ENCODE measurements at places on chromosomes 11 and 22. TPM values are rescaled to one million over a fixed set of nuclear protein-coding genes. Genes with fewer than 3 reads are reported as not detected.

- DNase-seq = peak; percentile 84
Observed at GRCh38 chr22:43476341-43476740, 64.5 kb downstream of the MPPED1 start.

DNA sequence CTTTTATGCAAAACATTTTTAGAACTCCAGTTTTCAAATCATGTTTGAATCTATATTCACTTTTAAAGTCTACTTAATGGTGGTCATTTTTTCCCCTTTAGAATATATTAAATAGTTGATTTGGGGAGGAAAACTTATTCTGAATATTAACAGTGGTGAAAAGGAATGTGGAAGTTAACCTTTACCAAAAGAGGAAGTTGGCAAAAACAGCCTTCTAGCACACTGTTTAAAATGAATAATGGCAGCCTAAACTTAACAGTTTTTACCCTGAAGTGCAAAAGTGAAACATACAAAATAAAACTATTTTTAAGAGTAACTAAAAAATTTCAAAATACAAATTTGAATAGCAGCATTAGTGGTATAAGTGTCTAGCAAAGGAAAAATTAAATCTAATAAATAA, 86.4 kb downstream of the GRK3 start:
- no peak for DNase-seq

DNA sequence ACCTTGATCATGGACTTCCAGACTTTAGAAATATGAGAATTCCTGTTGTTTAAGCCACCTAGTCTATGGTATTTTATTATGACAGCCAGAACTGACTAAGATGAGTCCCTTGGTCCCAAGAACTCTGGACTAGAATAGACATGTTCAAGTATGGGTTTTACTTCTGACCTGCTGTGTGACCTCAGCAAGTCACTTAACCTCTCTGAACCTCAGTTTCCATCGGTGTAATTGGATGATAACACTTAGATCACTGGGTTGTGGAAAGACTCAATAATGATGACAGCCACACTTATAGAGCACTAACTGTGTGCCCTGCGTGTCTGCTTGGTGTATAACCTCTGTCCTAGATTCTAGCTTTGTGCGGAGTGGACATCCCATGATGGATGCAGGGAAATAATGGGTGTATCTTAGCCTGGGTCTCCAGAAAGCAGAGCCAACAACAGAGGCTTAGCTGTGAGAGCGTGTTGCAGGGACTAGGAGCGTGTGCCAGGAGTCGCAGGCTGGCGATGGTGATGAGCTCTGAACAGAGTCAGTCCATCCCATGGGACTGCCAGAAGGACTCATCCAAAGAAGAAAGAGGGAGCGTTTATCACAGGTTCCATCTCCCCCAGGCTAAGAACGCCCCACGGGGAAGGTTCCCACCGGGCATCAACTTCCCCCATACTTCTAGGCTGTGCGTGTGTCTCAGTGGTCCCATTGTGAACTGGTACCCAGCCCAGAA, 93.2 kb upstream of the TP53I11 start:
- no peak for DNase-seq

- DNase-seq = peak; percentile 41
Observed at GRCh38 chr22:49011769-49012648, 815.7 kb downstream of the BRD1 start.

DNA sequence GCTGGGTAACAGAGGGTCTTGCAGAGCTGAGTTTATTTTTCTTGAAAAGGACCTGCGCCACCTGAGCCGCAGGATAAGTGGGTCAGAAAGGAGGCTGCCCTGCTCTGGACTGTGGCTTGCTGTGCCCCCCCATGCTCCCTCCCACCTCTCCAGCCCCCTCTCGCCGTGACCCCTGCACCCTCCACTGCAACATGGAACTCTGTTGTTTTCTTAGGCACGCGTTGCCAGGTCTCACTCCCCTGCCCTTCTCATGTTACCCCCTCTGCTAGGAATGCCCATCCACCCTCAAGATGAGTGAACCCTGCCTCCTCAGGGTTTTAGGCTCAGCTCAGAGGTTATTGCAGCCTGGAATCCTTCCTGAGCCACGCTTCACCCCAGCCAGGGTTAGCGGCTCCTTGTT, 10.8 kb downstream of the ETS1 start:
- DNase-seq = no peak

- no peak for DNase-seq
Observed at GRCh38 chr11:2653198-2653551, 46.6 kb downstream of the KCNQ1OT1 start.

- peak; percentile 97 for DNase-seq
Observed at GRCh38 chr11:13486926-13487660, 8.7 kb downstream of the PTH start.

- DNase-seq = peak; percentile 39
Observed at GRCh38 chr11:1205121-1205986, 17.5 kb upstream of the MUC5B start.

GRCh38 chr11:126716456-126717083, 284.0 kb downstream of the KIRREL3 start:
- peak; percentile 91 for DNase-seq

GRCh38 chr11:96038046-96038445, 114.1 kb upstream of the MTMR2 start:
- DNase-seq = no peak

- no peak for DNase-seq
Observed at GRCh38 chr11:70494559-70495350, 96.4 kb downstream of the CTTN start.

DNA sequence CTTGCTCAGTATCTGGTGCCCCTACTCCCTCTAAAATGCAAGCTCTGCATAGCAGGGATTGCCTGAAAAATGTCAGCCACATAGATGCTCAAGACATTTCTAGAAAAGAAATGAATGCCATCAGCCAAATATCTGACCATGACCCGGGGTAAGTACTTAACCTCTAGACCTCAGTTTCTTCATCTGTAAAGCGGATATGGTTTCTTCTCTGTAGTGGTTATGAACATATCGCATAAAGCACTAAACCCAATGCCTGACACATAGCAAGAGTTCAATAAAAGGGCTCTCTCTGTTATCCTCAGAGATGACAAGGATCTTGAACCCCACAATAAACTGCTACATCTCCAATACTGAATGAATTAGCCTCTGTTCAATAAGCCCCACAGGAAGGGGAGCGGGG, 122.6 kb downstream of the ABTB2 start:
- DNase-seq = no peak

DNA sequence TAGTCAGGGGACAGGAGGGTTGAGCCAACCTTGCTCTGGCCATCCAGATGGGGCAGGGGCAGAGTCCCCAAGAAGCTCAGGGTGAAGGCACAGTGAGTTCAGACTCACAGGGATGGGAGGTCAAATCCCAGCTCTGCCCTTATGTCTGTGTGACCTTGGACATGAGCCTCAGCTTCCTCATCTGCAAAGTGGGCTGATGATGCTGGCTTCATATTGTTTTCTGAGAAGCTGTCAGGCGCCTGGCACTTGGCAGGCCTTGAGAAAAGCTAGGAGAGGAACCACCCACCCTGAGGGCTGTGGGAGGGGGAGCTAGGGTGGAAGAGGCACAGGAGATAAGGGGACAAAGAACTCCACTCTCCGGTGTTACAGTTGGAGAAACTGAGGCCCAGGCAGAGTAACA, 23.6 kb downstream of the CYTH4 start:
- DNase-seq = no peak

- DNase-seq = peak; percentile 28
Observed at GRCh38 chr11:121634889-121635288, 182.1 kb upstream of the SORL1-AS1 start.

GRCh38 chr22:20750461-20751184, 23.3 kb upstream of the SERPIND1 start:
- DNase-seq = no peak

GRCh38 chr11:16997624-16998023, 16.6 kb downstream of the PLEKHA7 start:
- DNase-seq = no peak

- no peak for DNase-seq
Observed at GRCh38 chr11:58028687-58029411, 1.9 kb upstream of the OR6Q1 start.

DNA sequence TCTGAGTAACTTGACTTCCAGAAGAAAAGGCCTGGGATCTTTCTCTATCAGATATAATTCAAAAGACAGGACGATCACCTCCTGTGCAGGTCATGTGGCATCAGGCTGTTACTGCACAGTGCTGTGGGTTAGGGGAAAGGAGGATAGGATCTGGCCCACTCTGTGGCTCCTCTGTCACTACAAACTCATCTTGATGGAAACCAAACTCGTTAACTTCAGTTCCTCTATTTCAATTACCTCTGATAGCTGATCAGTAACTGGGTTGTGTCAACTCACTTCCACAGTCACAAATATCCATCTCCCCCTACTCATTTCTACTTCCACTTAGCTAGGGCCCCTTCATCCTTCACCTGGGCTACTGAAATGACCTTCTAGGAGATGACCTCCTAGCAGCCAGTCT, 95.2 kb downstream of the RCN1 start:
- DNase-seq = no peak

GRCh38 chr11:129645943-129646342, 169.7 kb upstream of the TMEM45B start:
- DNase-seq = no peak

DNA sequence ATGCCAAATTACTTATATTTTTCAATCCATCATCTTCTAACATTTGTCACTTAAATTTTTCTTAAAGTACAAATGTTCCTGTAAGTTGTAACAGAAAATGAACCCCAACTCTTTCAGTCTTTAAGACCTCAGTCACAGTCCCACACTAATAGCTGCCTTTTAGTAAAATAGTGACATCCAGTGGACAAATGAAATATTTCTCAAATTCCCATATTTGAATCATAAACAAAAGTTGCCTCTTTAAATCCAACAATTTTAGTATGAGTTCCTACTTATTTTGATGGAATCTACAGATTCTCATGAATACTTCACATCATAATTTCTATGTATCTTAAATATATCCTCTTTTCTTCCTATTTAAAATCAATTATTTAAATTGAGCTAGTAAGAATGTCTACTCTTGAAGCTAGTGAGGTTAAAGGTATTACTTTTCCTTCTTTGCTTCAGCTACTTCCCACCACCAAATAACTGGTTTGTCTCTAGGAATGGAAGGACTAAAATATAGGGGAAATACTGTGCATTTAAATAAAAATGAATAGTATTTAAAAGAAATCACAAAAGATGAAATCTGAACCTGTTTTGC, 9.2 kb downstream of the LIN7C start:
- DNase-seq = no peak

GRCh38 chr22:47835726-47836125, 1073.3 kb downstream of the TBC1D22A start:
- DNase-seq = no peak

GRCh38 chr11:121800731-121801393, 315.2 kb downstream of the BLID start:
- peak; percentile 94 for DNase-seq

DNA sequence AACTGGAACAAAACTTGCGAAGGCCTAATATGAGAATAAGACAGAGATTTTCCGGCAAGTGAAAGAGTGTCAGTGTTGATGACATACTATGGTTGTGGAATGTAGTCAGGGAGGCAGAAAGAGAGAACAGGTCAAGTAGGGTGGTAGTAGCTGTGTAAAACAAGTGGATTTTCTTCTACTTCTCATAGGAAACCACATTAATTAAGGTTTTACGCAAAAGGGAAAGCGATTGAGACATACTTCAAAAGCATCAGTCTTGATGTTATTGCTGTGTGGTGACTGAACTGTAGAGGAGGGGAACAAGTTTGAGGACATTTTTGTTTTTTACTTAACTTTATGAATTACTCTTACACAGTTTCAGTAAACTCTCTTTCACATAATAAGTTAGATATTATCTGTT, 186.0 kb upstream of the CNTN5 start:
- DNase-seq = no peak

GRCh38 chr11:10117709-10118351, 176.2 kb downstream of the SBF2 start:
- no peak for DNase-seq

DNA sequence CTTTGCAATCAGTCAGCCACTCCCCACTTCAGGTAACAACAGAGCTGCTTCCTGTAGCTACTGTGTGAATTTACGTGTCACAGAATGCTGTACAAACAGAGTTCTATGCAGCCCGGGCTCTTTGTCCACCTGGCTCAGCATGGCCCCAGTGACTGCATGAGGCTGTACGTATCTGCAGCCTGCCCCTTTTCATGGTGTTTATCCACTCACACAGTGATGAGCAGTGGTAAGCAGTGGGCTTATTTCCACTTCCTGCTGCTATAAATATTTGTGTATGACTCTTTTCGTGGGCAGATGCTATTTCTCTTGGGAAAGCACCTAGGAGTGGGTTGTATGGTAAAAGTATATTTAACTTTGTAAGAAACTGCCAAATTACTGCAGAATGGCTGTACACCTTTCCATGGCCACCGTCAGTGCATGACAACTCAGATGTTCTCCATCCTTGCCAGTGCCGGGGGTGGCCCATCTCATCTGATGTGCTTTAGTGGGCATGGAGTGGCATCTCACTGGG, 43.3 kb downstream of the MYEOV start:
- DNase-seq = peak; percentile 26

DNA sequence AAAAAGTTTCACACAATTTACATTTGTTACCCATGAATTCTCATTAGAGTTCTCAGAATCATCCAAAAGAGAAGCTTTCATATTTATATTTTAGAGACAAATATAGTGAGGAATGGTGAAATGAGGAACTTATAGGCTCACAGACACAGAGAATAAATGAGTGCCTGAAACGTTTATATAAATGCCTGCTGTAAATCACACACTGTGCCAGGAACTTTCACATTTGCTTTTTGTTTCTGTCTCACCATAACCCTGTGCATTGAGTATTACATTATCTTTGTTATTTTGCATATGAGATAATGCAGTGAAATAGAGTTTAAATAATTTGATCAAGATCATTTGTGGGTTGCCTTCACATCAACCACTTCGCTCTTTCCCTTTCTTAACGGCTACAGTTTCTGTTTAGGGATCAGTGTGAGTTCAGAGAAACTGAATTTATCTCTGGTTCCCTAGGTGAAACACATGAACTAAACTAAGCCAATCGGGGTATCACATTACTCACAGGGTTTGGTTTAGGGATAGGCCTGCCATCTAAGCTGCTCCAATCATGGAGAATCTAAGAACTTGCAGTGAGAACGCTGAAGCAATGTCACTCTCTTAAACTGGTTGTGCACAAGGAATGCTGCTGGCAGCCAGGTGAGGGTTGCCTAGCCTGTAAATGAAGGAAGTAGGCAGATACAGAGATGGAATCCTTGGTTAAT, 1339.2 kb upstream of the TENM4 start:
- peak; percentile 42 for DNase-seq

The CDHR5 gene
- total RNA-seq = not detected

The IRAG1 gene
- 4.2 TPM for total RNA-seq

The OR10D3 gene
- 0.25 TPM for total RNA-seq

The OR52H1 gene
- not detected for total RNA-seq

The GVQW3 gene
- 7.4 TPM for total RNA-seq

The PRPF19 gene
- total RNA-seq = 106 TPM

The DUSP8 gene
- 4.7 TPM for total RNA-seq

The DDB1 gene
- total RNA-seq = 251 TPM

The SCN4B gene
- total RNA-seq = 0.20 TPM

The WT1 gene
- total RNA-seq = 1.3 TPM

The RIMBP3B gene
- not detected for total RNA-seq

The FAM180B gene
- not detected for total RNA-seq

The YAP1 gene
- 228 TPM for total RNA-seq

The HEPN1 gene
- not detected for total RNA-seq

The APOL3 gene
- 1.1 TPM for total RNA-seq

The ARVCF gene
- 58.2 TPM for total RNA-seq

The OR52N5 gene
- total RNA-seq = not detected

The ZW10 gene
- total RNA-seq = 26.4 TPM
